ENCODE measurements at places on chromosomes 4 and X.

DNA sequence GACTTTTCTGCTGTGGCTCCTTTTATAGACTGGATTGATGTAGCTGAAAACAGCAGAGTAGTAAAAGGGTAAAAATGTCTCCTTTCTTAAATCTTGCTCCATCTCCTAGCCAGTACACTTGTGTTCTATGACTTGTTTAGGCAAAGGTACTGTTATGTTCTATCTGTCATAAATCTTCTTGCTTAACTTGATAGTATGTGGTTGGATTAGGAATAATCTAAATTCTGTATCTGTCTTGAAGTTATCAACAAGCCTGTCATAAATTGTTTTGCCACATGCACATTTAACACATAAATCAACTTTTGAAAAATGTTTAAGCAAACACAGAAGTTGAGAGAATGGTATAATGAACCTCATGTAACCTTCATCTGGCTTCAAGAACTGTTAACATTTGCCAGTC is 157.0 kb downstream of the FRAS1 start:
- DNase-seq: no peak

DNA sequence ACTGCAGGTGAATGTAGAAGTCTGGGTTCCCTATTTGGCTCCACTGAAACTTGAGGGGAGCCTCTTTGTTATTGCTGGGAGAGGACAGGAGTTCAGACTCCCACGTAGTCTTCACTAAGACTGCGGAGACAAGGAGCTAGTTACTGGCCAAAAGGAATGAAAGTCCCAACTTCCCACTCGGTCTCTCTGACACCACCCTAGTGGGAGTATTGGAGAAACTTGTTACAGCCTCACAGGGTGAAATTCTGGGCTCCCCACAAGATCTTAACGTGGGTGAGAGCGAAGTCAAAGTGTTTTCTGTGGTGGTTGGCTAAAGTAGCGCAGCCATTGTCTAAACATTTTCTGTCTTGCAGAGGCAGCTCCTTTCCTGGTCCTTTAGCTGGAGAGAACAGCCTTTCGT is 13.5 kb downstream of the MYOZ2 start:
- no peak for DNase-seq

- no peak for DNase-seq
Observed at GRCh38 chrX:113675278-113675677, 834.6 kb upstream of the AMOT start.

DNA sequence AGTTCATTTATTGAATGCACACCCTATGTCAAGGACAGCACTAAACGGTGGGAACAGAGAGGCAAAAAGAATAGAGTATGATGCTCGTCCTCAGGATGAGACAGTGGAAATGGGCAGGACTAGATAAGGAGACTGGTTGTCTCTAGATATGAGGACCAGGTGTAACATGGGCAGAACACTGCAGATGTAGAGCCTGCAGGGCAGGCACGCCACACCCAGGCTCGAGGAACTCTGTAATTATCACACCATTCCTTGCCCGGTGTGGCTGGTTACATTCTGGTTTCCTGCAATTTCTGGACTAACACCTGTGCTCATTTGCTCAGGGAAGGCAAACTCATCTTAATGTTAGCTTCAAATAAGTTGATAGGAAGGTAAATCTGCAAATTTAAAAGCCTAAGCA is 334.4 kb downstream of the DHX15 start:
- DNase-seq: no peak

GRCh38 chrX:51395810-51396728 is 63.4 kb downstream of the NUDT10 start:
- peak; percentile 39 for DNase-seq

DNA sequence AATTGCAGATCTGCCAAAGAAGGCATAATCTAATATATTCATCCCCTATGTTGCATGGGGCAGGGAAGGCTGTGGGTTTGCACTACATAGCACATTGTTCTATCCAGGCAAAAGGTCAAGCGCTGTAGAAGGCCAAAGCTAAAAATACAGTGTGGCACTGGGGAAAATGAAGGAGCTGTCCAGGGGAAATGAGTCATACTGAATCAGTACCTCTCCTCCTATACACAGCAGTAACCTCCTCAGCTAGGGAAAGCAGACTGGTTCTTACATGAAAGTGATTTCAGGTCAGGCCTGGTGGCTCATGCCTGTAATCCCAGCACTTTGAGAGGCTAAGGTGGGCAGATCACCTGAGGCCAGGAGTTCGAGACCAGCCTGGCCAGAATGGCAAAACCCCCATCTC is 31.0 kb upstream of the SLC25A4 start:
- no peak for DNase-seq

DNA sequence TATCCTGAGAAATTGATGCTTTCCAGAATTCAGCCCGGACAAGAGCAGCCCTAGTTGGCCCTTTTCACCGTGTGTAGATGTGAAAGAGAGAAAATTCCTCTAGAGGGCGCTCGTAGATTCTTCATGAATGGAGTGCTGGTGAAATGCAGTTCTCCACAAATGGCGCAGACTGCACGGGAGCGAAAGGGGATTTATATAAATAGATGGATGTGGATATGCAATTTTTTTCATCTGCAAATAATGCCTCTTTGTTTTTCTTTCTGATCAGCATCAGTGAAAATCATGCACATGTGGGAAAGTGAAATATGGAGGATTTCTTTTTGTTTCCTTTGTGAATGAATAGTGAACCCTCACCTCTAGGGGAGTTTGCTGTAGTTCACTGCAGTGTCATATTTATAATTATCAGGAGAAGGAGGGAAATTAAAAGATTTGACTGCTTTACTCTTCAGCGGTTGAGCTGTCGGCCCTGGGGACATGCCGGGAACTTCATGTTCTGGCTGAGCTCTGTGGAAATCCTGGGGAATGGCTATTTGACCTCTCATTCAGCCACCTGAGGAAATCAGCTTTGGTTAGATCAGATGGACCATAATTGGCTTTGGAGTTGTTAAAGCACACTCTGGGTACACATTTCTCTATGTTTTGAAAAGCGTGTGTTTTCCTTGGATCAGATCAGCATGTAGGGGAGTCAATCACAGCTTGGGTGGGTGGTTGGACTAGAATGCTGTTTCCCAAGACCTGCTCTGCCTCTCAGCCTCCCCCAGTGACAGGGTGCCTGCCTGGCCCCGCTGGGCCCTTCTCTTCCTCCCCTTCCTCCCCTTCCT is 115.0 kb upstream of the SHISA3 start:
- DNase-seq: peak; percentile 72

DNA sequence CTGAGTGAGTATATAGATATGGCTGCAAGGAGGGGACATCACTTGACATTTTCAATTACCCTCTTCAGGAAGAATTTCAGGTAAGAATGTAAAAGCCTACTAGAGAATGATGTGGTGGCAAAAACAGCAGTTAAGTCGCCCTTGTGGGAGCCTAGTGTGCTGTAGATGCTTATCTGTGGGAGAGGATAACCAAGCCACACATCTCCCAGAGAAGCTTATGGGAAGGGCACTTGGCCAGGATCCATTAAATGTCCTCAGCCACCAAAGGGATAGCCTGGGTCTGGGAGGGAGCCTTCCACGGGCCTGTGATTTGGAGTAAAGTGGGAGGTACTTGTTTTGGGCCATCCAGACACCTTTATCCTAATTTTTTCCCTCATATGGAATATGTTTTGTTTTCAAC is 41.3 kb upstream of the BCLAF3 start:
- no peak for DNase-seq

Data from activated CD4-positive, alpha-beta T cell treated with anti-CD3 and anti-CD28 coated beads, Interleukin-10, Interleukin-2, amounts not matched to agents 100 ng/mL and 50 ng/mL, durations not matched to agents 16 hours and 8 hours (primary cell).